ENCODE measurements at places on chromosomes 3 and 15.

- DNase-seq, result no peak
Measured at GRCh38 chr15:41789236-41789635, 15.0 kb downstream of the MAPKBP1 start.

DNA sequence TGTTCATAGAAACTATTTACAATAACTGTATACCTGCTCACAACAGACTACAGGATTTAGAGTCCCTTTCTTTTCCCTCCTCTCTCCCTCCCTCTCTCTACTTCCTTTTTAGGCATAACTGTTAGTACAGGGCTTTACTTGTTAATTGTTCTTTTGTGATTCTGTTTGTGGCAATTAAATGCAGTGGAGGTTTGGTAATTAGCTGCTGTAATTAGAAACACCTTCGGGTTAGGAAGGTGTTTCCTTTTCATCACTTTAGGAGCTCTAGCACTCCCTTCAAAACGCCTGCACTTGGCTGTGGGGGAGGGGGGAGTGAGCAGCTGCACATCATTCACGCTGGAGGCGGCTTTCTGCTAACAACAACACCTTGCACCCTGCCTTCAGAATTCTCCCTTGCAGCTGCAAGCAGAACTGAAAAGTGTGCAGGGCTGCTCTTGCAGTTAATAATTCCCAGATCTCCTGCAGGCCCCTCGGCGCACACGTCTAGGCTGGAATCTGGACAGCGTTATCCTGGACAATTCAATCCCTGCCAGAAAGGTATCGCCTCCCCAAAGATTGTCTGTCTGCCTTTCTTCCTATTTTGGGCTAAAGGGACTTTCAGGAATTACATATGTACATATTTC lies 242.6 kb upstream of the RGMA start:
- no peak for DNase-seq

GRCh38 chr3:110099711-110100110 lies 762.4 kb upstream of the DPPA4 start:
- DNase-seq, result no peak

- no peak for DNase-seq
Measured at GRCh38 chr15:74725225-74725774, at the start of gene CYP1A1. TSS of gene CYP1A1 (minus strand) at chr15:74725528. CDS start at chr15:74723097, 2,431 bp downstream.

DNA sequence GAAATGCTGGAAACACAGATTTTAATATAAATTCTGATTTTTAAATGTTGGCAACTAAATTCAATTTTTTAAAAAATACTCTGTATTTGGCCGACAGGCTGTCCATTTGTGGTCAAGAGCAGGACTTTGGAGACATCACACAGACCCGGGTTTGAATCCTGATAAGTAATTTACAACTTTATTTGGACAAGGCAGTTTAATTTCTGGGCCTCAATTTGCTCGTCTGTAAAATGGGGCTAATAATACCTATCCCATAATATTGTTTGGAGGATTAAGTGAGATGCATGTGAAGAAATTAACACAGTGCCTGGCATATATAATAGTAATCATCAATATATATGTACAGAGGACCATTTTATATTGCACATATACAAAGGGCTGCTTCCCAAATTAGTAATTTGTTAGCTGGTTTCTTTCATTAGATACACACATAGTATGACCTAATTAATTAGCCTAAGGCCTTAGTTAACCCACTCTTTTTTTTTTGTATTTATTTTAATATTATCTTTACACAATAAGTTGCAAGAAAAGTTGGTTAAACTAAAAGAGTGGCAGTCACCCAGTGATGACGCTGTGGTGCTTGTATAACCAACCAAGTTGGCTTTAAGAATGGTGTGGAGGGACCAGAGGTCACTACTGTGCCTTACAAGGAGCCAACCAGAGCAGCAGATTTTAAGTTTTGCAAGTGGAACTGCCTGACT lies 665 bp downstream of the PIGB start:
- DNase-seq, result no peak

- no peak for DNase-seq
Measured at GRCh38 chr15:97585408-97585807, 375.1 kb upstream of the ARRDC4 start.

GRCh38 chr3:52436500-52437149 lies 8.3 kb downstream of the SEMA3G start:
- DNase-seq, result no peak

- DNase-seq, result no peak
Measured at GRCh38 chr3:249587-250262, 53.2 kb downstream of the CHL1 start.

DNA sequence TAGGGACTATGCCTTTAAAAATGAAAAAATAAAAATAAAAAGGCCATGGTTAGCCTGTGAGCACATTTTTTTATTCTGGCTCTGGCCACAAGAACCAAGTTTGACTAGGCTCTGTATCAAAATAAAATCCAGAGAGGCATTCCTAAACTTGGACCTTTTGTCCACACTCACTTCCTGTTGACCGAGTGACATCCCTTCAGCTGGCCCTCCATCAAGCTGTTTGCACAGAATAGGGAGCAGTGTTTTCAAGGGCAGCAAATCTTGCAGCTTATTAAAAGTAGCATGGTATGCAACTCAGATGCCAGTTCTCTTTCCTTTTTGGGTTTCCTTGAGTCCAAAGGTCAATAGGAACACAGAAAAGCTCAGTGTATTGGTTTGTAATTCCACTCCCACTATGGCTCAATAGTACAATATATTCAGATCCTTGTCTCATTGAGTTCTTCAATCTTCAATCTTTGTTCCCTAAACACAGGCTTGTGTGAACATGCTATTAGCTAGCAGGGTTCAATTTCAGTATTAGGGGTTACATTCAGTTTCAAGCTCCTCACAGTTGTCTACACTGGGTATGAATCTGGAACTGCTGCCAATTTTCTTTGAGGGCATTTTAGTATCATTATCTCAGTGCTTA lies 244.5 kb downstream of the RBMS3 start:
- DNase-seq, result peak; percentile 47

GRCh38 chr15:100592898-100593297 lies 9.1 kb downstream of the LINS1 start:
- DNase-seq, result no peak

GRCh38 chr3:3227640-3228039 lies 48.1 kb upstream of the CRBN start:
- DNase-seq, result no peak

DNA sequence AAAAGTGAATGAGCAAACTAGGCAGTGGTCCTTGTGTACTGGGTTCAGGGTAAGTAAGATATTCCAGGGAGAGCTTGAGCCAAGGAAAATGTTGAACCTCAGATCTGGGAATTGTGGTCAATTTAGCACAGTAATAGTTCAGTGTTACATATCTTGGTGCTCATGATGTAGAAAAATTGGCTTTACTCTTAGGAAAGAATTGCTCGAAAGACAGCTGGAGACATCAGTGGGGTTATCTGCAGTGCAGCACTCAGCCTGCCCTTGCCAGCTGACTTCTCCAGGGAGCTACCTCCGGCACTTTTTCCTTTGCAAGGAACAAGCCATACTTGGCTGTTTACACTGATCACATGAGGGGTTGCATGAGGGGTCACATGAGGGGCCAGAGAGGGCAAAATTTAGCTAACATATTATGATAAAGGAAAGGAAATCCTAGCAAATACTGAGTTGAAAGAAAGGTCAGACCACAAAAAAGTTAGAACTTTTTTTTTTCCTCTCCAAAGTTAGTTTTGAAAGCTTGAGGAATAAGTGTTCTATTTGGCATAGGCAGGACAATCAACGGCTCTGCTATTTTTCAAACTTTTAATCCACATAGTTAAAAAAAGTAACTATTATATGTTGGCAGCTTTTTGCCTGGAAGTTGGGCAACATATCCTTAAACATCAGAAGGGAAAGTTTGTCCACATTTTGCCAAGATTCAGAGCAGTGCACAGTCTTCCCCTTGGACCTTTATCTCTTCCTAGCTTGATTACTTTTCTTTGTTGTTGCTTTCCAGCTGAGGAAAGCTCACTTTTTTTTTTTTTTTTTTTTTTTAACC lies 92.4 kb downstream of the COL6A6 start:
- DNase-seq, result no peak

- peak; percentile 54 for DNase-seq
Measured at GRCh38 chr15:68154923-68155559, 50.1 kb downstream of the CALML4 start.

DNA sequence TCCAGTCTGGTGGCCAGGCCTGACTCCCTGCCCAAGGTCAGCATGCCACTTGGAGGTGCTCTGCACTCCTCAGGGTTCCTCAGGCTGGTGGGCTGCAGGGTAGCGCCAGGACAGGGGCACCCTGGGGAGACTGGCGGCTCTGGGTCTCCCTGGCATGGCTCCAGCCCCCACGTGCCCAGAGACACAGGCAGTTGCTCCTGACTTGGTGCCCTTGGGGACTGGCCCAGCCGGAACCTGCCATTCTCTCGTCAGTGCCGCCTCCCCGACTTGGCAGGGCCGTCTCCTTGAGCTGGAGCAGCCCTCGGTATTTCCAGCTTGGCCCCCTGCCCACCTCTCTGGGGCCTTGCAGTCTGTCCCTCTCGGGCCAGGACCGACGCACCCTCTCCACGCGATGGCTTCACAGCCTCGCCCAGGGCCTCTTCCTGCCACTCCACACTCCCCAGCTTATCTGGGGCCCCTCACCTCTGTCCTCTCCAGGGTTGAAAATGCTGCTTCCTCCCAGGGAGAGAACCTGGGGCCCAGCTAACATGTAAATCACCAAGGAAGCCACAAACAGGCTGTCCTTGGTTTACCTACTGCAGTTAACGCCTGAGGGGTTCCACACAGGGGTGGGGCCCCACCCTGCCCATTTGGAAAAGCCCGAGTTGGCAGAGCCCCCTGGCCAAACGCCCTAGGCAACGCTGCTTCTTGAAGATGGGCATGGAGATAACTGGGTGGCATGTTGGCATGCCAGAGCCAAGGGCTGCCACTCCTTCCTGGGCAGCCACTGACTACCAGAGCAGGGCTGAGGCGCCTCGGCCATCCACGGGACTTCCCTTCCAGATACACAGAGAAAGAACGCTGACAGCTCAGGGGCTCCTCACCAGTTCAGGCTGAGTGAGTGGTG lies 61.4 kb downstream of the SMAD6 start:
- DNase-seq, result no peak

- no peak for DNase-seq
Measured at GRCh38 chr15:45168286-45168685, 19.5 kb downstream of the SHF start.

DNA sequence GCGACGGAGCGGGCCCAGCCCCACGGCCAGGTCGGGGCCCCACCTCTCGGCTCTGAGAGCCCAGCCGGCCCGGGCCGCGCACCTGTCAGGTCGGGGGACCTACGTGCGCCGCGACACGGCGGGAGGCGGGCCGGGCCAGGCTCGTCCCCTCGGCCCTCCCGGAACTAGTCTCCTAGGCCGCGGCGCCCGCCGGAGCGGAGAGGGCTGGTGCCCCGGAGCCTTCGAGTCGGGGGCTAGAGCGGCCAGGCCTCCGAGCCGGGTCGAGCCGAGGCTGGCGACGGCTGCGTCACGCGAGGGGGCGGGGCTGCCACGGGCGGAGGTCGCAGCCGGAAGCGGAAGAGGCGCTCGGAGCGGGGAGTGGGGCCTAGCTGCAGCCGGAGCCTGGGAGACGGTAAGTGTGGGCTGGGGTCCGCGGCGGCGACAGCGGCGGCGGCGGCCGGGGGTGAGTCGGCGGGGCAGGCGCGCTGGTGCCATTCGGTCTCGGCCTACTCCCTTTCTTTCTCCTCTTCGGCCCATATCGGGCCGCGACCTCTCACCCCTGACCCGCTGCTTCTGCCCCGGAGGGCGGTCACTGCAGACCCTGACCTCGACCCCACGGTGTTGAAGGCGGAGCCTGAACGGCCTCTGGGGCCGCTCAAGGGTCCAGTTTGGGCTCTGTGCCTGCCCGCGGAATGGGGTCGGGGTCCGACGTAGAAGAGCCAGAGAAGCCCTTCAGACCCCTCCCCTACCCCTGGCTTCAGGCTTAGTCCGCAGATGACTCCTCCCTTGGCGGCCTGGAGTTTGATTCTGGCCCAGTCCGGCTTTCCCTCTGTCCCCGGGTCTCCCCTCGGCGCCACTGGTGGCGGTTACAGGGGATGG lies at the start of gene CLK3:
TSS of gene CLK3 (plus strand) at position 329 of the 858 bp plus-strand sequence. CDS start 3,361 bp downstream, outside the sequence.
- no peak for DNase-seq

DNA sequence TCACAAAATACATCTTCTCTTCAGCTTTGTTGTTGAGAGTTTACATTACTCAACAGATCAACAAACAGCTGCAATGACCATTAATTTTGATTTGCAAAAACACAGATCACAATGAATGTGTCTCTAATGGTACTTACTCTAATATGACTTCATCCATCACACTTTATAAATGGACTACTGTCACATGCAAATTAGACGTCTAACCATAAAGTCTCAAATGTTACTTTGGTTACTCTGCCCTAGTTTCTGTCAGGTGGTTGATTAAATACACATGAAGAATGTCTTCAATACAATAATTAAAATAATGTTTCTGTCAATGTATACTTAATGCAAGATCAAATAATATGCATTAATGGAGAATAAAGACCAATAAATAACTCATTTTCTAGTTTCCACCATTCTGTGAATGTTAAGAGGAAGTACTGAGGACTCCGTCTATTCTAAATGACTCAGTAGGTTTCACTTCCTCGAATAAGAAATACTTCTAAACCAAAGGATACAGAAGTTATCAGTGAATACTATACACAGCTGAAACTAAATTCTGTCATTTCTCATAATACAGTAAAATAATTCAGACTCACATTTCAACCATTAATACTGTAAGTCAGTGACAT lies 145.8 kb downstream of the CBLB start:
- no peak for DNase-seq

- DNase-seq, result no peak
Measured at GRCh38 chr3:133268726-133269134, 131.1 kb upstream of the BFSP2 start.

GRCh38 chr3:197394464-197395321 lies 96.3 kb upstream of the DLG1 start:
- DNase-seq, result no peak

DNA sequence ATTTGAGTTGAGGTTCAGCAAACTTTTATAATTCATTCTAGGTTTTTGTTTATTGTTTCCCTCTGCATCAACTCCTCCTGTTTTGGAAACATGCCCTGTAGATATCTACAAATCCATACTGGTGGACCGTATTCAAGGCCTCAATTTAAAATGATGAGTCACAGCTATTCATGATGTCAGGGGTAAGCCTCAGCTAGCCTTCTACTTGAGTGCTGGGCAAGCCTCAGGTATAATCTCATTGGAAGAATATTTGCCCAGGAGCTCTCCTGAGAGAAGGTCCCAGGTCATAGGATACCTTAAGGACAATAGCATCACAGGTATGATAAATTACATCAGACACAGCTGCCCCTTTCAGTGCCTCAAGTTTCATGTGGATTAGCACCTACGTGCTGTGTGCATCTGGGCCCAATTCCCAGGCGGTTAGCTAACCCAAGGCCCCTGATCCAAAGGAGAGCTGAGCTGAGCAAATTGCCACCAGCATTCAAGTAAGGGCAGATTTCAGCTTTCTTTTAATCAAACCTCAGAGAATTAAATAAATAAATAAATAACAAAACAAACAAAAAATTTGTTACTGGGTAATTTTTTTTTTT lies 87.5 kb downstream of the KCNMB2 start:
- no peak for DNase-seq

- DNase-seq, result no peak
Measured at GRCh38 chr15:98221577-98221976, 261.1 kb downstream of the ARRDC4 start.

DNA sequence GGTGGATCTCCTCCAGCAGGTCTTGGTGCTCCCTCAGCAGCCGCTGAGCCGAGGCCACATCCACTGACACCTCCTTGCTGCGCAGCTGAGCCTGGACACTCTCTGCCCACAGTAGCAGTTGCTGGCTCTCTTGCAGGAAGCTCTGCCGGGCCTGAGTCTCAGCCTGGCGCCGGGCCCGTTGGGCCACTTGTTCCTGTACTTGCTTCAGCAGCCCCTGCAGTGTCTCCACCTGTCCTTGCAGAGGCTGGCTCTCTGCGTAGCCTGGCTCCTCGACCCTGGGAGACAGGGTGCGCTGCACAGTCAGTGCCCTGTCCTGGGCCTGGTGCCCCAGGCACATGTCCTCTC lies 15.5 kb downstream of the SPTBN5 start:
- DNase-seq, result no peak

Measured in right renal cortex interstitium (tissue), 3 donors.